ENCODE measurements at places on chromosomes 7 and 10.

DNA sequence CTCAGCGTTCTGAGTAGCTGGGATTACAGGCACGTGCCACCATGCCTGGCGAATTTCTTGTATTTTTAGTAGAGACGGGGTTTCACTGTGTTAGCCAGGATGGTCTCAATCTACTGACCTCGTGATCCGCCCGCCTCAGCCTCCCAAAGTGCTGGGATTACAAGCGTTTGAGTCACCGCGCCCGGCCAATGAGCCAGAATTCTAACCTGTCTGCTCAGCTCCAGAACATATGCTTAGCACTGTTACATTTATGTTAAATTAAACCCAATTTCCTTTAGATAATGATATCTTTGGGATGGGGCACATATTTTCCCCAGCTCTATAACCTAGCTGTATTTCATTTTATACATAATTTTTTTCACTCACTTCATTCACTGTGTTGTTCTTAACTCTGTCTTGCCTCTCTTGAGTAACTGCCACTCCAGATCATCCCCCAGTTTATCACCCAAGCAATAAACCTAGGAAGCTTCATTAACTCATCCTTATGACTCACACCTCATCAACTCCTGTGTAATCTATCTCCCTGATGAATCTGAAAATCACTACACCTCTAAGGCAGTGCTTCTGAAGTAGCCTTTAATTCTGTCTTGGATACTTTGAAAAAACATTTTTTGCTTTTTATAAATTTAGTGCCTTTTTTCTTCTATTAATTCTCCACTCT, 559.7 kb upstream of the ZWINT start:
- DNase-seq, result no peak

GRCh38 chr7:136062625-136063325, 85.6 kb upstream of the MTPN start:
- DNase-seq, result no peak

GRCh38 chr10:16944402-16944801, 127.2 kb upstream of the RSU1 start:
- DNase-seq, result no peak

- DNase-seq, result no peak
Measured at GRCh38 chr10:25061711-25062449, 45.5 kb downstream of the THNSL1 start.

DNA sequence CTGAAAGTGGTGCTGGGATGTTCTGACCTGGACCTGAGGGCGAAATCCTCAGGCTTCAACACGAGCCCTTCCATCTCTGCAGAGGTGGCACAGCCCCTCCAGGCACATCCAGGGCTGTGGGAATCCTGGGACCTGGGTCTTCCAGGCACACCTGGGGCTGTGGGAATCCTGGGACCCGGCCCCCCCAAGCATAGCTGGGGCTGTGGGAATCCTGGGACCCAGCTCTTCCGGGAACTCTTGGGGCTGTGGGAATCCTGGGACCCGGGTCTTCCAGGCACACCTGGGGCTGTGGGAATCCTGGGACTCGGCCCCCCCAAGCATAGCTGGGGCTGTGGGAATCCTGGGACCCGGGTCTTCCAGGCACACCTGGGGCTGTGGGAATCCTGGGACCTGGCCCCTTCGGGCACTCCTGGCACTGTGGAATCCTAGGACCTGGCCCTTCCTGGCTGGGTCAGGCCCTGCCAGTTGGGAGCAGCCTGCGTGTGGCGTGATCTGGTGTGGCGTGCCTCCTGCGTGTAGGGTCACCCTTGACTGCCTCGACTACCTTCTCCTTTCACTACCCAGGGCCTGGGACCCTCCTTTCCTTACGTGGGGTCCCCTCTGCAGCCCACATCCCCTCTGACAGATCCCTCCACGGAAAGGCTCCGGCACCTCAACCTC, 124.0 kb downstream of the WDR37 start:
- DNase-seq, result no peak

Measured in HS-5 (cell line).